Fibroblast of skin of left quadriceps (primary cell): ENCODE measurements at places on chromosomes 6 and 20.

GRCh38 chr20:8875586-8875985, 193.3 kb upstream of the PLCB4 start:
- DNase-seq, result no peak

DNA sequence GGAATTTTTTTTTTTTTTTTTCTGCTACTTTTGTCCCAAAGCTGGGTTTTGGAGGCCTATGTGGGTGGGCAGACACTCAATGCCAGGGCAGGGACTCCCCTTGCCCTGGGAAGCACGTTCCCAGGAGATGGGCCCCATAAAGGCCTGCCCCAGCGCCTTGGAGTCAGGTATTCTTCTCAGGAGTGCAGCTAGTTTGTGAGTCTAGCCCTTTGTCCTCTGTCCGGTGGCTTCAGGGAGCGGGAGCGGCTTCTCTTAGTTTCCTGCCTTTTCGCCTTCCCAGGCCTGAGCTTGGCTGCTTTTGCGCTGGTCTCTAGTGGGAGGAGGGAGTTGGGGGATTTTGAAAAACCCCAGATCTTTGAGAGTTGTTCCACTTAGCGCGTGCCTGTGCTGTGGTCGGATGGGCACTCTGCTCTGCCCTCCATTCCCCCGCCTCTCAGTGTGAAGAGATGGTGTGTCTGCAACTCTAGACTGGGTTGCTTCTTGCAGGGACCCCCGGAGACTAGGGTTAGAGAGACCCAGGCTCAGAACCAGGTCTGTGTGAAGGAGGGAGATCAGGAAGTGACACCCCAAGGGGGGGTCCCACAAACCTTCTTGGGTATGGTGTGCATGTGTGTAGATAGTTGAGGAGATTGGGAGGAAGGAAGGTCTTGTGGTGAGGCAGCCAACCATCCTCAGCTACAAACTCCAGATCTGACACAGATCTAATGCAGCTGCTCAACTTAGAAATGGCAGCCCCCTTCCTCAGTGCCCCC, 1.3 kb downstream of the PLCG1 start:
- no peak for DNase-seq

GRCh38 chr6:81838031-81838430, 85.5 kb upstream of the TENT5A start:
- no peak for DNase-seq

GRCh38 chr20:37987602-37988290, 45.5 kb downstream of the TTI1 start:
- no peak for DNase-seq

GRCh38 chr20:6134592-6134991, 11.8 kb upstream of the FERMT1 start:
- no peak for DNase-seq
